Sigmoid colon (tissue), 7 donors: ENCODE measurements at places on chromosomes 5 and 9. TPM values are rescaled to one million over a fixed set of nuclear protein-coding genes. Genes with fewer than 3 reads are reported as not detected.

PDE6A gene
- total RNA-seq, result not detected

PLAC8L1 gene
- total RNA-seq, result not detected

DNA sequence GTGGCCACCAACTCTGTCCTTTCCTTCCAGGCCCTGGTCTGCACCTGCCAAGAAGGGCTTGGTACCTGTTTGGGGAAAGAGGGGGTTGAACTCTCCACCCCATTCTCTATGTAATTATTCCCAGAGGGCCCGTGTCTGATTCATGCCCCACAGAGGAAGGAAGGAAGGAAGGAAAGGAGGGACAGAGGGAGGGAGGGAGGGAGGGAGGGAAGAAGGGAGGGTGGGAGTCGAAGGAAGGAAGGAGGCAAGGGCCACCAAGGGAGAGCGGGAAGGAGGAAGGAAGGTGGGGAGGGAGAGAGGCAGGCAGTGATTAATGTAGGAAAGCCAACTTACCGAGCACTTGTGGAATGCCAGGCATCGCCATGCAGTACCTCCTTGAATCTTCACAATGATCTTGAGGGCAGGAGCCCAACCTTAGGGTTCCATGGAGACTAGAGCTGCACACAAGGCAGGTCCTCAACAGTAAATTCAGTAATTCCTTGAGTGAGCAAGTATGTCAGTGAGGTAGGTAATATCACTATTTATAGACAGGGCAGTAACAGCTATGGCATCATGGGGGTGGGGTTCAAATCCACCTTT is 75.8 kb downstream of the FGF18 start:
- no peaks in the 10 kb centered on the region for H3K36me3 ChIP-seq
- H3K4me3 ChIP-seq, result no peak overlapping the region
- no peak for DNase-seq
- H3K27me3 ChIP-seq, result no peaks in the 10 kb centered on the region
- peak overlapping the region; percentile 71 for H3K27ac ChIP-seq

DNA sequence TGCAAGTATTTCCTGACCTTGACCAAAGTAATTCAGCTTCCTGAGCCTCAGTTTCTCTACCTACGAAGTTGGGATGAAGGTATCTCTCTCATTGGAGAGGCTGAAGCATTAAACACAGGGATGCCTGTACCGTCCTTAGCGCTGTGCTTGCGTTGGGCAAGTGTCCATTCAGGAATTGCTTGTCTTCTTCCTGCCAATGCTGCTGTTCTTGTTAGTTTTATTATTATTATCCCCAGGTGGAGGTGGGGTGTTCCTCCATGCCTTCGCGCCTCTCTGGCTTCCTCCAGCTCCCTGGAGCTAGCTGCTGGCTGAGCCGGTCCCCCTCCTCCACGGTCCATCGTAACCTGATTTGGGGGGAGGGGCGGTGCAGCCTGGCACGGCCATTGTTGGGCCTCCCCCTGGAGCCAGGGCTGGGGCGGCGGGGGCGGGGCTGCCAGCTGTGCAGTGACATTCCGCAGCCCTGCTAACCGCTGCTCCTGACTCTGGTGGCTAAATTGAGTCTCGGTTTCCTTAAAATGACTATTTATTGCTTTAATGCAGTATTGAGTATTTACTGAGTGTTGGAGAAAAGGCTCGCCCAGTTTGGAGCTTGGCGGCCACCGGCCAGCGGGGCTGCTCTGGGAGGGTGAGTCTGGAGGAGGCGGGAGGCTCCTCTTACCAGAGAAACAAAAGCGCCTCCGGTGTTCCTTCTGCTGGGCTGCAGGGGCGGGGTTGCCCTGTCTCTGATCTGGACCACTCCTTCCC is 51.3 kb downstream of the LMX1B start:
- no peak overlapping the region for H3K27ac ChIP-seq
- H3K4me3 ChIP-seq, result no peak overlapping the region
- peaks cover 42% of the 10 kb centered on the region for H3K27me3 ChIP-seq
- H3K4me1 ChIP-seq, result peaks cover 7% of the 10 kb centered on the region

- H3K4me3 ChIP-seq, result no peak overlapping the region
- no peak overlapping the region for H3K27ac ChIP-seq
- peaks cover 75% of the 10 kb centered on the region for H3K36me3 ChIP-seq
- H3K4me1 ChIP-seq, result peaks cover 11% of the 10 kb centered on the region
- no peaks in the 10 kb centered on the region for H3K27me3 ChIP-seq
- peak; percentile 40 for DNase-seq
These were observed 3.8 kb downstream of the NOL6 start for GRCh38 chr9:33469891-33470290.

DNA sequence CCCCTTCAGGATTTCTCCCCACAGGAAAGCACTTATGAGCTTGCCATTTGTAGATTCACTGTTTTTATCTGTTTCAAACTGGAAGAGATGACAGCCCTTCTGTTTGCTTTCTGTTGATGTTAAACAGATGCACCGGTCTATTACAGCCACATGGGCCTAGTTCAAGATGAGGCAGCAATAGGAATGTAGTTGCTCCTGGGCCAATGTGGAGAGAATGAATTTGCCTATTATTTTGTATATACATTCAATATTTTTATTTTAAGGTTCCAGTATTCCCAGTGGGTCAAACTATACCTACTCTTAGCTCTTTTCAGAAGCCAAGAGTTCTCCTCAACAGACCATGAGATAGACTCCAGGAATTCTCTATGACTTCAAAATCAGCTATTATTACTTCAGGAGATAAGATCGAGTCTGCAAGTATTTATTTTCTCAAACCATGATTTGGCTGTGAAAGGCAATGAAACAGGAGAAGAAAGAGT is 461.6 kb downstream of the RASEF start:
- no peaks in the 10 kb centered on the region for H3K36me3 ChIP-seq
- H3K4me1 ChIP-seq, result no peaks in the 10 kb centered on the region
- no peaks in the 10 kb centered on the region for H3K27me3 ChIP-seq

DNA sequence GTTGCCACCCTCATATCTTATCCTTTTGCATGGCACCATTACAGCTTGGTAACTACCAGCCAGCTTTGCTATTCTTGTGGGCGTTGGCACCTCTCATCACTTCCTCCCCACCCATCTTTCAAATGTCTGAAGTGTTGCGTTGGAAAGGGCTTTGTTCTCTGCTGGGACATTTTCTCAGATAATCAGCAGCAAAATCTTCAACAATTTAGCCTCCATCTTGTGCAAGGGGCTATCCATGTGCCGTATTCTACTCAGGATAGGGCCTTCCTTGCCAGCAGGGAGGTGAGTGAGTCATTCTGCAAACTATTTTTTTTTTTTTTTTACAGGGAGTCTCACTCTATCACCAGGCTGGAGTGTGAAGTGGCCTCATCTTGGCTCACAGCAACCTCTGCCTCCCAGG is 62.1 kb upstream of the NUDT12 start:
- H3K4me1 ChIP-seq, result no peaks in the 10 kb centered on the region
- no peak overlapping the region for H3K4me3 ChIP-seq
- no peak for DNase-seq

DNA sequence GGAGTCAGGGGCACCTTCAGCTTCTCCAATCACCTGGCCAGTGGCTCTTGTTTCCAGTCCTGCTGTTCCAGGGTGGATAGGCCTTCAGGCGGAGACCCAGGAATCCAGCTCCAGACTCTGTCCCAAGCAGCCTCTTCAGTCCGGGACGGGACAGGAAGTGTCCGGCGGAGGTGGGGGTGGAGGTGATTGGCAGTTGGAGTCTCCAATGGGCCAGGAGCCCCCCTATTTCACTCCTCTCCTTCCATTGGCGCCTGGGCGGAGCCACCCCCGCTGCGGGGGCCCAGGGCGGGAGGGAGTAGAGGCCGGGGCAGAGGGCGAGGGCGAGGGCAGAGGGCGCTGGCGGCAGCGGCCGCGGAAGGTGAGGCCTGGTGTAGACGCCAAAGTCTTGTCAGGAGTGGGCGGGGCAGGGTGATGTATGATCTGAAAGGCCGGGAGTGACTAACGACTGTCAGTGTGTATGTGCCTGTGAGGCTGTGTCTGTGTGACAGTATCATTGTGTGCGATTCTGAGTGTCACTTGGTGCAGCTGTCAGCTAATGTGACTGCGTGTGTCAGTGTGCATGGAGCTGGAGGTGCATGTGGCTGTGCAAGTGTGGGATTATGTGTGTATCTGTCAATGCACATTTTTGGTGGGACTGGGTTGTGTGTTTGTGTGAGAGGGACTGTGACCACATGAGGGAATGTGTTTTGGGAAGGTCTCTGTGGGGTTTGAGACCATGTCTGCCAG is at the start of gene IL11RA:
TSS of gene IL11RA (plus strand) at position 310 of the 726 bp plus-strand sequence. CDS start 3,033 bp downstream, outside the sequence.
- peaks cover 11% of the 10 kb centered on the region for H3K36me3 ChIP-seq
- H3K27ac ChIP-seq, result peak within 1 kb of the TSS; percentile 89
- H3K4me1 ChIP-seq, result peaks cover 68% of the 10 kb centered on the region
- peak within 1 kb of the TSS; percentile 56 for H3K4me3 ChIP-seq

DNA sequence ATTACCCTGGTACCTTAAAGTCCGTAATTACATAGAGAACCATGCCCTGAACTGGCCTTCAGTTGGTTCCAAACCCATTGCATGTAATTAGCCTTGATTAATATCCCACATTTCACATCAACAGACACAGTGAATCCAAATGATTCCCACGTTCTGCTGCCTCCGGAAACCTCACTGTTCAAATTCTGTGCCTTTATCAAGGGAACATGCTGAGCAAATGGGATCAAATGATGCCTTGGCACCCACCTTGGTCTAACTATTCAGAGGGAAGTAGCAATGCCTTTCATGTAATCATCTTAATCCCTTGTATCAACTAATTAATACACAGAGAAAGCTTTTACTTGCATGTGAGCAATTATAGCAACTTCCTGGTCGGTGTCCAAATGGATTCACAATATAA is 100.6 kb downstream of the EFNA5 start:
- peaks cover 26% of the 10 kb centered on the region for H3K4me1 ChIP-seq
- H3K36me3 ChIP-seq, result no peaks in the 10 kb centered on the region
- H3K27ac ChIP-seq, result no peak overlapping the region
- no peak for DNase-seq
- no peak overlapping the region for H3K4me3 ChIP-seq

GRCh38 chr9:128979111-128979510 is 31.6 kb downstream of the NUP188 start:
- no peak for DNase-seq
- H3K27ac ChIP-seq, result no peak overlapping the region
- H3K36me3 ChIP-seq, result peaks cover 64% of the 10 kb centered on the region
